ENCODE measurements at places on chromosomes 1 and 21.

DNA sequence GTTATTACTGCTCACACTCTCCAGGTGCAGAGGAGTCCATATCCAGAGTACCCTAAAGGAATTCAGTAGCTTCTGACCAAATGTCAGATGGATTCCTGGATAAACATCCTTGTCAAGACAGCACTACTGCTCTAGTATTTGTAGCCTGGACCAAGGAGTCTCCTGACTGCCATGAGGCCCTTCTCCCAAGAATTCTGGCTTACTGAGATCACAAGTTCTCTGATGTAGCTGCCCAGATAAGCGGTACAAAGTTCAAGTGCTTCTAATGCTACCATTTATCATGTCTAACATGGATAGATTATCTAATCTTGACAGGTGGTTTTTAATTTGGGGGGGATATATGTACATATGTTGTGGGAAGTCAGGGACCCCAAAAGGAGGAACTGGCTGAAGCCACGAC lies 196.6 kb upstream of the HMCN1 start:
- DNase-seq: no peak

- DNase-seq: peak; percentile 42
These were observed at the start of gene MTFR1L for GRCh38 chr1:25819491-25820246. TSS of gene MTFR1L (plus strand) at chr1:25819954. CDS start at chr1:25823105, 3,151 bp downstream.

DNA sequence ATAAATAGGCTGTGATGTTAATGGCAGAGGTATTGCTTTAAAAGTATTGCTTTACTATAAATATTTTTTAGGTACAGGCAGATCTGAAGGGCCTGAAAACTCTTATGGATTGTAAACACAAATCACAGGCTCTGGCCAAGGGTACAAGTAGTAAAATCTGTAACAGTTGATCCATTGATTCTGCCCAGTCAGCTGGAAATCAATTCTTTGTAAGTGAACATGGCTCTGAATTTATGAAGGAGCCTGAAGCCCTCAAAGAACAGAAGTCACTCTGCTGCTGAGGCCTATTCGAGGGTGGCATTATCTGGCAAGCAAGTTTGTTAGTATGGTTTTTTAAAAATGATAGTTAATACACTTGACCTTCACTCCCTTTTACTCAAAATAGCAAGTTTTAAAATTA lies 834.0 kb upstream of the TMPRSS15 start:
- DNase-seq: no peak

DNA sequence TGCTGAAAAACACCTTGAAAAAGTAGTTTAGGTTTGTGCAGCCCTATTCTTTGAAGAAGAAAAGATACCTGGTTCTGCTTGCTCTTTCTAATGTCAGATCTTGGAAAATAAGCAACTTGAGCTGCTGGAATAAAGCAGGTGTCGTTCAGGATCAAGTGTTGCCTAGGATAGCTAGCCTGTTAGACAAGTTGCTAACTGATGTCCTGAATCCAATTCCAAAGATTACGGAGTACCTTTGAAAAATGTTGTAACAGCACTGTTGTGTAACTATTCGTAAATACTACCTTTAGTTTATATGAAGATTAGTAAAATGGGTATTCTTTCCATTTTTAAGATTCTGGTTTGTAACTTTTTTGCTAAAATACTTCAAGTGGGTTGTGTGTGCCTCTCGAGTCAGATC lies 151.5 kb downstream of the CLEC20A start:
- no peak for DNase-seq

GRCh38 chr1:63980740-63981407 lies 207.1 kb downstream of the ROR1 start:
- no peak for DNase-seq

DNA sequence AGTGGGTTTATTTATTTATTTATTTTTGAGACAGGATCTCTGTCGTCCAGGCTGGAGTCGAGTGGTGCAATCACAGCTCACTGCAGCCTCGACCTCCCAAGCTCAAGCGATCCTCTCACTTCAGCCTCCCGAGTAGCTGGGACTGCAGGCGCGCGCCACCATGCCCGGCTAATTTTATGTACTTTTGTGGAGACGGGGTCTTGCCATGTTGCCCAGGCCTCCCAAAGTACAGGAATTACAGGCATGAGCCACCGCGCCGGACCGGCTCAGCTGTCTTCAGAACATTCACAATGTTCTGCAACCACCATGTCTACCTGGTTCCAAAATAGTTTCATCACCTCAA lies 406 bp upstream of the DNAJC8 start:
- no peak for DNase-seq

DNA sequence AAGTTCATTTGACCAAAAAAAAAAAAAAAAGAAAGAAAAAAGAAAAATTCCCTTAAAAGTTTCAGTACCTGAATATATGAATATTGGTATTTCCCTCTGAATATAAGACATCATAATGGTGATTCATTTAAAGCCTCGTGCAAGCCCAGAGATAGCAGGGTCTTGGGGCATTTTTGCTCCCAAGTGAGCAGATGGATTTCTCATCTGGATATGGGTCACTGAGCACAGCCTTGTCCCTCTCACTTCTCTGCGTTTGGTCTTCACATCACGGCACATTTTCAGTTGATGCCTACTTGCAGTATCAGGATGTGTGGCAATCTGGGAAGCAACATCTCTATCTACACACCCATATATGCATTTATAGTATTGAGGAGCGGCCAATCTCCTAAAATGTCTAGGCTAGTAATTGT lies 12.7 kb downstream of the CD58 start:
- DNase-seq: no peak

GRCh38 chr1:228739826-228740225 lies 4.5 kb downstream of the RHOU start:
- no peak for DNase-seq

DNA sequence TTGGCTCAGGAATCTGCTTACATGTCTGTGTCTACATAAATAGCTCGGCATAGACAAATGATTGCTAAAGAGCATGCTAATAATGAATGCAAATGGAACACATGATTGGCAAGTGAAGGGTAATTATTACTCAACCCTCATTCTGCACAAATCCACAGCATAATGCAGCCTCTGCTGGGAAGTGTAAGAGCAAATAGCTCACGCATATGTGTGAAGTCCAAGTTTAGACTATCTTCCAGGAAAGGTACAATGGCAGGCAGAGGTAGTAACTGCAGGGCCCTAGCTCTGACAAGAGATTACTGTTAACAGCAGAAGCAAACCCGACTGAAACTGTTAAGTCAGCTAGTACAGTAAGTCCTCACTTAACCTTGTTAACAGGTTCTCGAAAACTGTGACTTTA lies 7.0 kb upstream of the IL6R start:
- no peak for DNase-seq

DNA sequence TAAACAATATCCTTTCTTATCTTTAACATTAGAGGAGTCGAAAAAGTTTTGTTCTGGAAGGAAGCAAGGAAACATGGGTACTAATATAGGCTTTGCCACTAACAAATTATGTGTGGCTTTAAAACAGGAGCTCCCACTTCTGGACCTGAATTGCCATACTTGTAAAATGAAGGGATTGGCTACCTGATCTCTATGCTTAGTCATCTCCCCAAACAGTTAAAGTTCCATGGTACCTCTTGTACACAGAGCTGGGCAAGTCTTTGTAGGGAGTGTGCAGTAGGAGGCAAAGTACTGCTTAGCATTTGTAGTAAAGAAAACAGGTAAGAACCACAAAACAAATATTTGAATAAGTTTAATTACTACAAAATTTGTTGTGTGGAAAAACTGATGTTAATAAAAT lies 81.3 kb downstream of the MAST2 start:
- no peak for DNase-seq

- peak; percentile 60 for DNase-seq
These were observed 3.1 kb upstream of the SELENON start for GRCh38 chr1:25796811-25797458.

DNA sequence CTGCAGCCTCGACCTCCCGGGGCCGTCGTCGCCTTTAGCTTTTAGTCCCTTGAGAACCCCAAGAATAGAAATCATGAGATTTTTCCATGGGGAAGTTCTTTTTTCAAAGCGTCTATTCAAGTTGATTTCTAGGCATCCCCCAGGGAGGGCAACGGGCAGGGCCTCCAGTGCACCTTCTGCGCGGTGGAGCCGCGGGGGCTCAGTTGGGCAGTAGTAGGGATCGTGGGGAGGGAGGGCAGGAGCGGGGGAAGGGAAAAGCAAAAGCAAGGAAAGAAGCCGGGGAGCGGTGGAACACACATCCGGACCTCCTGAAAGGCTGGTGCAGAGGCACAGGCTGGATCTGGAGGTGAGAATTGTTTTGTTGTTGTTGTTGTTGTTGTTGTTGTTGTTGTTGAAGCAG lies 103.4 kb downstream of the PPIAL4G start:
- DNase-seq: no peak

GRCh38 chr1:211825980-211826379 lies 4.6 kb downstream of the LPGAT1 start:
- no peak for DNase-seq

- no peak for DNase-seq
These were observed 490 bp upstream of the FAM110D start for GRCh38 chr1:26158271-26158907.

GRCh38 chr1:23286401-23286800 lies 57.7 kb downstream of the HNRNPR start:
- DNase-seq: no peak

DNA sequence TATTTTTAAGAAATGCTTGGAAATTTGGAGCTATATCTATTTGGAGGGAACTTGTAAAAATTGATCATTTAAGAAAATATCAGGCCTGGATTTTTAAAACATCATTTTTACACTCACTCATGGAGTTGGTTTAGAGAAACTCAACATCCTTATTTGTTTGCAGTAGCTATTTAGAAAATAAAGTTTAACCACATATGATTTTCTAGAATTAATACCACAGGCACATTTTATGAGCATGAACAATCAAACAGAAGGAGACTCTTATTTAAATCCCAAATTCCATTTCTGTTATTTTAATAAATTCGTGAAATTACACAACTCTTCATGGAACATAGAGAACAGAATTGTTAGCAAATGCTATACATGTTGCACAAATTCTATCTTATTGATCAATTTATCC lies 3.2 kb downstream of the CDKN2C start:
- DNase-seq: no peak

- no peak for DNase-seq
These were observed 436.4 kb downstream of the DISC1 start for GRCh38 chr1:232062967-232063366.

GRCh38 chr1:93874025-93874651 lies 4.9 kb downstream of the DNTTIP2 start:
- DNase-seq: no peak

DNA sequence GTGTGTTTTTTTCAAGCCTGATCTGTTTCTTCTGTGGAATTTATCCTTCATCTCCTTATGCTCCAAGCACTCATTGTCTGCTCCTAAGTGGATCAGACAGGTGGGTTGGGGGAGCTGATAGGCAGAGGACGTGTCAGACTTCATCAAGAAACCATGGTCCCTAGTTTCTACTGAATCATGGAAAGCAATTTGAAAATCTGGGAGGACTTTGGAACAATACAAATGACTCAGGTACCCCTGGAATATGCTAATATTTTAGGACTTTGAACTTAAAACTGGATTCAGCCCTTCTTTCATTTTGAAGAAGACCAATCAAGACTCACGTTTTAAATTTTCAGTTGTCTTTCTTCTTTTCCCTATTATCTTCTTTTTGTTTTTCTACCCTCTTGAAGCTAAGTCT lies 7.7 kb downstream of the ABCG1 start:
- DNase-seq: no peak

DNA sequence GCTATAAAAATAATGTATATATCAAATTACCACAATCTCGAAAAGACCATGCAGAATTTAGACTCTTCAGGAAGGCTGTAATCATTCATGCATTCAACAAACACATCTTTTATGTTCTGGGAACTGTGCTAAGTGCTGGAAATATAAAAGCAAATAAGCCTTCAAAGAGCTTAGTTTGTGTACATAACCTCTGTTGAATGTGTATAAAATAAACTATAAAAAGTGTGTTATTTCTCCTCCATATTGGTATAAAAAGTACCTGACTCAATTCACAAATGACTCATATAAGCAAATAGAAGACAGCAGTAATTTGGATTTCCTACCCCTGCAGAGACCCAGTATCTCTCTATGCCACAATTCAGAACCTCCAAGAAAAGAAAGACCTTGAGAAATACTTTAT lies 36.8 kb downstream of the RAB3GAP2 start:
- no peak for DNase-seq

DNA sequence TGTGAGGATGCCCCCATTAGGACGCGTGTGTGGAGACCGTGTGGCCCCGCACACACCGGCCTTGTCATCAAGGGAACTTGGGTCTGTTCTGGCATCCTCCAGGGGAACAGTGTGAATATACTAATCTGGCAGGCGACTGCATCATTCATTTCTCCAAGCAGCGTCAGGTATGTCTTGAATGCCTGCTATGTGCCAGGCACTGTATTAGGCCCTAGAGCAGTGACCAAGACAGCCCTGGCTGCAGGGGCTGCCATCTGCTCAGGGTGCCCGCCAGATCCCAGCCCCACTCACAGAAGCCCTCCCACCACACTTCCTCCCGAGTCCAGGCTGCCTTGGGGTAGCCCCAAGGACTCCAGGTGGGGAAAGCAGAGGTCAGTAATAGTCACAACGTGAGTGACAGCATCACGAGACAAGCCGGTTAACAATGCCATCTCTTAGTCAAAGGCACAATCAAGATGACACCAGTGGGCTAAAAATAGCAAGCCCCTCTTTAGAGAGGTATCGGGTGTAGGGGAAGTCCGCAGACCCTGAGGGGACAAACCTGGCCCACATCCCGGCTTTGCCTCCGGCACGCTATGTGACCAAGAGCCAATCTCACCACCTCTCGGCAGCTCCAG lies 7.5 kb upstream of the LAPTM5 start:
- no peak for DNase-seq

GRCh38 chr1:79726911-79727310 lies 720.4 kb upstream of the ADGRL4 start:
- DNase-seq: no peak

GRCh38 chr21:30994932-30995331 lies 43.3 kb downstream of the KRTAP19-8 start:
- no peak for DNase-seq

- DNase-seq: no peak
These were observed 79.3 kb upstream of the ATF3 start for GRCh38 chr1:212529211-212529741.

- no peak for DNase-seq
These were observed 39.6 kb upstream of the KDM4A start for GRCh38 chr1:43610339-43610738.

DNA sequence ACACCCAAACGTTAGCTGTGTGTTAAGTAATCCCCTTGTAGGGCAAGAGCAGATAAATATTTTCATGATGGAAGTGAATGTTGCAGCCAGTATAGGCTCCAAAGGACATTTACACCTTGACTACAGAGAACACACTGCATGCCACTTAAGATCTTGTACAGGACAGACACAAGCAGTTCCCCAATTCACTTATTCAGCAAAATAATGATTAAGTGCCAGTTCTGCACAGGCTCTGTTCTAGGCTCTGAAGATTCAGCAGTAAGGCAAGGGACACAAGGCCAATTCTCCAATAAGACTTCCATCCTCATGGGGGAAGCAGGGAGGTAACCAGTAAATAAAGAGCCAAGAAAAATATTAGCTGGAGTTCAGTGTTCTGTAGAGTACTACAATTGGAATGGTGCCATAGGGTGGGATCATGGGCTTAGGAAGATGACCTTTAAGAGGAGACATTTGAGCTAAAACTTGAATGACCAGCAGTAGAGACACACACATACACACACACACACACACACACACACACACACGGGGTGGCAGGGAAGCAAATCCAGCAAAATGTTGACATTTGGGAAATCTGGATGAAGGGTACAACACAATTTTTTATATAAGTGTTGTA lies 199.9 kb upstream of the JUN start:
- DNase-seq: no peak

GRCh38 chr1:104932030-104932915 lies 1182.6 kb downstream of the AMY1C start:
- DNase-seq: no peak
